Smooth muscle cell of the pulmonary artery (primary cell): ENCODE measurements at places on chromosomes 7 and 10. TPM values are rescaled to one million over a fixed set of nuclear protein-coding genes. Genes with fewer than 3 reads are reported as not detected.

Gene CD36
- 112 and 1,000 TPM in 2 replicates for total RNA-seq

Gene TRDMT1
- total RNA-seq, result 4.2 and 5.2 TPM in 2 replicates

Gene UCMA
- not detected in 2 replicates for total RNA-seq

Gene GPNMB
- total RNA-seq, result 205 and 214 TPM in 2 replicates

Gene SEMA3C
- 215 and 311 TPM in 2 replicates for total RNA-seq

Gene HOXA5
- 1.2 and 5.1 TPM in 2 replicates for total RNA-seq

Gene SMARCD3
- total RNA-seq, result 37.1 and 38.7 TPM in 2 replicates

Gene ZNF511
- total RNA-seq, result 16.1 and 17.1 TPM in 2 replicates

Gene TMEM184A
- 0.03 and 0.13 TPM in 2 replicates for total RNA-seq

Gene AKR1C2
- total RNA-seq, result 8.2 and 14.9 TPM in 2 replicates

Gene SNX10
- total RNA-seq, result 0.07 TPM in 1 of 2 replicates, not detected in the other

Gene PNPLA8
- 23.2 and 29.1 TPM in 2 replicates for total RNA-seq

Gene NMT2
- total RNA-seq, result 25.4 and 26.1 TPM in 2 replicates

Gene ADAM22
- 0.43 and 0.52 TPM in 2 replicates for total RNA-seq

Gene A1CF
- total RNA-seq, result not detected in 2 replicates

Gene GPR85
- total RNA-seq, result 0.39 and 1.3 TPM in 2 replicates

Gene PYROXD2
- total RNA-seq, result 16.9 and 22.9 TPM in 2 replicates

Gene ZNF853
- total RNA-seq, result 0.78 and 0.99 TPM in 2 replicates

Gene NKX1-2
- not detected in 2 replicates for total RNA-seq

Gene SHH
- total RNA-seq, result not detected in 2 replicates

Gene BCAP29
- total RNA-seq, result 45.7 and 45.9 TPM in 2 replicates

Gene POU6F2
- not detected in 2 replicates for total RNA-seq

Gene PON1
- not detected in 2 replicates for total RNA-seq
